Nucleus accumbens (tissue), 56 donors: ENCODE measurements at places on chromosomes 7 and 10.
A peak's percentile ranks its signal among the peaks of the same experiment; 100 is the strongest.

- DNase-seq: no peak
Observed at GRCh38 chr10:93267521-93267920, 193.8 kb downstream of the CYP26A1 start.

DNA sequence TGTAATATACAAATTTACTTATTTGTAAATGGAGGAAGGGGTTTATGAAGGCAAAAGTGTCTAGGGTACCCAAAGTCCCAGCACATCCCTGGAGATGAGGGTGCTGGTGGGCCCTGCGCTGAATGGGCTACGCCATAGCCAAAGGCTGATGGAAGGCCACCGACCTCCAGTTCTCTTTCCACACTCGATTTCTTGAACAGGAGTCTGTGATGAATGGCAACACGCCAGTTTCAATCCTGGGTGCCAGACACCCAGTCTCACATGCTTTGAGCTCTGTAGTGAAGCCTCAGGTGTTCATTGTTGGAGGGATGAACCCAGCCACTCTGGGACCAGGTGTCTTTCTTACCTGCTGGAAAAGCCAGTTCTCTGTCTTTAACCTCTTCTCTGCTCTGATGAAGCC lies 752 bp downstream of the LRMDA start:
- no peak for DNase-seq

DNA sequence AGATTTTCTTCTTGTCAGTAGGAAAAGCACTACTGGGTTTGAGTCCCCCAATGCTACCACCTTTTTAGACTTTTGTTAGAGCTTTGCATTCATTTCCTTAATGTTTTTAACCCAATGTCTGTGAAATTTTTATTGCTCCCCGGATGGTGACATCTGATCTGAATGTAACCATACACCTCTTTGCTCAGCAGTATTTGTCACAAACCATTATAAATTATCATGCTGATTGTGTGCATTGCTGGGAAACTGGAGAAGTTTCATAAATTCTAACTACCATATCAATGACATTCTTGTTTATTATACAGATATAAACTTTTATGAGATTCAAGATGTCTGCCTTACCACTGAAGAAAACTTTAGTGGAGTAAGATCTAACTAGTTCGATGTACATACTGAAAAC lies 8.5 kb downstream of the NRP1 start:
- no peak for DNase-seq

GRCh38 chr10:10498781-10499180 lies 518.9 kb upstream of the CELF2 start:
- DNase-seq: no peak

GRCh38 chr10:22335173-22335933 lies 9.9 kb upstream of the SPAG6 start:
- peak; percentile 25 for DNase-seq

DNA sequence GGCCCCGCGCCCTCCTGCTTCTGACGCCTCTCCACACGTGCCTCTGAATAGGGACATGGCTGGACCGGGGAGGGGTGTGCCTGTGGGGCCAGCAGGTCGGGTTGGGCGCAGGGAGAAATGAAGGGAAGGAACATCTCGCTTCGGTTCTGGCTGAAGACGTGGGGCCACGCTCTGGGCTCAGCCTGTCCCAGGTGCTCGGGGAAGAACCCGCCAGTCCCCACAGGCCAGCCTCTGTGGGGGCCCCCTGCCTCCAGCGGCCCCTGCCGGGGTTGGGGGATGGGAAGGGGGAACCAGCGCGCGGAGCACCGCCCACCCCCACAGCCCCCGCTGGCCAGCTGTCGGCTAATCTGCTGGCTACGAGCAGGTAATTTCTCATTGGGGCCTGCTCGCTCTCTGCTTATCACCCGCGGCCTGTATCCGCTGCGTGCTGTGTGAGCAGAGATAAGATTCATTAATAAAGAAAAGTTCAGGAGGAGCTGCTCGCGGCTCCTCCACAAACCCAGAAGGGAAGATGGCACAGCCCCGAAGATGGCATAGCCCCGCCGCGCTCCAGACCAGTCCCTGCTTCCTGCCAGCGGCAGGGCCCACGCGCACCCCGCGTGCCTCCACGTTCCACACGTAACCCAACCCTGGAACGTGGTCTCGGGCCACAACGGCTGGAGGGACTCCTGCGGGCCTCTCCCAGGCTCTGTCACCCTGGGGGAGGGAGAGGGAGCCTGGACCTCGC lies 186.2 kb downstream of the ELFN1 start:
- no peak for DNase-seq

DNA sequence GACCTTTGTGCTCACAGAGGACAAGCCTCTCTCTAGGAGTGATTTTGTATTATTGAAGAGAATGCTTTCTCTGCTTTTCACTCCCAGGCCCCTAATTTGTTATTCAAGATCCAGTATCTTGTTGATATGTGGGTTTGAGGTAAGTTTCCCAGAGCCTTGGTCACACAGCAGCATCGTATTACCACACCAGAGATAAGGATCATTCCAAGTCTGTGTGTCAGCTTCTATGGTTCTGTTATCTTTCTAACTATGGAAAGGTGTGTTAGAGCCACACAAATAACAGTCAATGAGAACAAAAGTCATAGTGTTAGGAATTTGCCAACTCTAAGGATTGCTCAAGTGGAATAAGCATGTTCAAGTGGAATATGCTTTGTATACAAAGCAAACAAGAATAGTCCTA lies 1208.3 kb downstream of the GATA3 start:
- DNase-seq: no peak

- DNase-seq: no peak
Observed at GRCh38 chr7:149887311-149887710, 13.5 kb downstream of the ATP6V0E2 start.

GRCh38 chr7:98399890-98400541 lies 874 bp downstream of the BAIAP2L1 start:
- DNase-seq: no peak

DNA sequence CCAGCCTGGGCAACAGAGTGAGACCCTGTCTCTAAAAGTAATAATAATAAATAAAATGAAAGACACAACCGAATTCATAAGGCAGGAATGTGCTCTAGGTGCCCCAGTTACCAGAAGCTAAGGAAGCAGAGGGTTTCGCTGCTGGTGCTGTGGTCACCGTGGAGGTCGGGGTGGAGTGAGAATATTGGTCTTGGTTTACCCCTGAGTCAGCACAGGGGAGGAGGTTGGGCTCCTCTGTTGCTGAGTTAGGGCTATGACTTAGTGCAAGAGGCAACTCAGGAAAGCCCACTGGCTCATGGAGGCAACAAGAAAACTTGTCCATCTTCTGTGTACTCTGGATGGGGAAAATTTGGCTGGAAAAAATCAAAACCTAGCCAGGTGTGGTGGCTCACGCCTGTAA lies 117.1 kb downstream of the MYL10 start:
- DNase-seq: no peak

DNA sequence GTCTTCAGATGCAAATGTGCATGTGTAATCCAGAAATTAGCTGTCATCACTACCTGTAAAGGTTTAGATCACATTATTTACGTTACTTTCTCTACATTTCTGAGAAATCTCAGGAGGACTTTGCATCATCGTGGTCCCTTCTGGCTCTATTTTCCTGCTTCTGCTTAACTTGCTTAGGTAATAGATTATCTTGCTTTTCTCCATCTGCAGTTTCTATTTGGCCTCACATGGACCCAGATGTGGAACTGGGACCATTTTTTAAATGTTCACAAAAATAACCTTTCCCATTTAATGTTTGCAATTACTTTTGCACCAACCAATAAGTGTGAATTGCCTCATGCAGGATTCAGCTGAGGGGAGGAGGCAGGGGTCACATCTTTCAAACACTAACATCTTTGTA lies 278.4 kb upstream of the SEMA3C start:
- DNase-seq: no peak
